ENCODE measurements at places on chromosomes 7 and 10.

GRCh38 chr10:91567815-91568214 lies 65.1 kb downstream of the PPP1R3C start:
- no peak for DNase-seq

DNA sequence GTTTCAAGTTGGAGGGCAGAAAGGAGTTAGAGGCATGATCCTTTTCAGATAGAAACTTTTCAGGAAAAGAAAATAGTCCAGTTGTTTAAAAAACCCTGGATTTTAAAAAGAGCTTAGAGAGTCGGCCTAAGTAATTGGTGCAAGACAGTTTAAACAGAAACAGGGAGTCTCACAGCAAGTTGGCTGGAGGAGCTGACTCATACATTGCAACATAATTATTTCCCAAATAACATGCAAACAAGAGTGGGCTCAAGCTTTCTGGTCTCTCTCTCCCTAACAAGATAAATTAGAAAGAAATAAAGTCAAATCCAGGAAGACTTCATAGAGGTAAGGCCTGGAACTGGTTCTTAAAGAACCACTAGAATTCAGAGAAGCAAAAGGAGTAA lies 100.3 kb upstream of the AGBL3 start:
- DNase-seq, result no peak

DNA sequence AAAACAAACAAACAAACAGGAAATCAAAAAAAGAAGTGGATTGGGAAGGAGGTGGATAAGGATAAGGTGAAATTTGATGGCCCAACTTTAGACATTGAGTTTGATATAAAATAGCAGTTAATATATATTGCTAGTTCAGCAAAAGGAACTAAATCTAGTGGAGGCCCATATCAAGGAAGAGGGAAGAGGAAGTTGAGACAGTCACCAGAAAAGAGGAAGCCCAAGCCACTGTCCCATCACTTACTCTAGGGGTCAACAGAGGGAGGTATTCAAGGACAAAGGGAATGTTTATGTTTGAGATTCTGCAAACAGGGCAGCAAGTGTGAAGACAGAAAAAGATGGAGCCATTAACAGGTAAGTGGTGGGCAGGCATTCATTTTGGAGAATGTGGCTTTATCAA lies 3.7 kb downstream of the LAMTOR4 start:
- DNase-seq, result no peak

GRCh38 chr10:4635388-4635787 lies 190.6 kb upstream of the AKR1E2 start:
- DNase-seq, result no peak

GRCh38 chr7:50706469-50706937 lies 76.2 kb downstream of the GRB10 start:
- no peak for DNase-seq

GRCh38 chr10:98293550-98294269 lies 25.7 kb upstream of the LOXL4 start:
- no peak for DNase-seq

DNA sequence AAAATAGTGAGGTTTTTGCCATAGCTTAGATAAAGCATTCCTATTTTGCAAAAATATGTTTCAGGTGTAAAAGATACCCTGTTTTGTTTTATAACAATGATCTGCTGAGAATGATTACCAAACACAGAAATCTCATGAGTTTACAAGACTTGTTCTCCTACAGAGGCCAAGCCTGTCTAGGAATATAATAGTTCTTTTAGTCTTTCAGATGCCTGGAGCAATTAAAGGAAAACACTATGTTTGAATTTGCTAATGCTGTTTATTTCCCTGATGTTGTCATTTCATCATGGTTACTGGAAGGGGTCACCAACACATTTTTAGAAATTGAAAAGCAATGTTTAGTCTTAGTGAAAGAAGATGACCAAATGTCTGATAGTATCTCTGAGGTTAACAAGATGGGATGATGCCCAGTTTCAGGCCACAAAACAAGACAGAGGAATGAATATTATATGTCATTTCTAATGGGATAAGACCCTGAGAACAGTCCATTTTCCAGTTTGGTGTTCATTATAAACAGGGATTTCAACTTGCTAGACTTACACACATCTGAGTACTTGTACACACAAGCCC lies 559.9 kb downstream of the INHBA start:
- DNase-seq, result no peak

DNA sequence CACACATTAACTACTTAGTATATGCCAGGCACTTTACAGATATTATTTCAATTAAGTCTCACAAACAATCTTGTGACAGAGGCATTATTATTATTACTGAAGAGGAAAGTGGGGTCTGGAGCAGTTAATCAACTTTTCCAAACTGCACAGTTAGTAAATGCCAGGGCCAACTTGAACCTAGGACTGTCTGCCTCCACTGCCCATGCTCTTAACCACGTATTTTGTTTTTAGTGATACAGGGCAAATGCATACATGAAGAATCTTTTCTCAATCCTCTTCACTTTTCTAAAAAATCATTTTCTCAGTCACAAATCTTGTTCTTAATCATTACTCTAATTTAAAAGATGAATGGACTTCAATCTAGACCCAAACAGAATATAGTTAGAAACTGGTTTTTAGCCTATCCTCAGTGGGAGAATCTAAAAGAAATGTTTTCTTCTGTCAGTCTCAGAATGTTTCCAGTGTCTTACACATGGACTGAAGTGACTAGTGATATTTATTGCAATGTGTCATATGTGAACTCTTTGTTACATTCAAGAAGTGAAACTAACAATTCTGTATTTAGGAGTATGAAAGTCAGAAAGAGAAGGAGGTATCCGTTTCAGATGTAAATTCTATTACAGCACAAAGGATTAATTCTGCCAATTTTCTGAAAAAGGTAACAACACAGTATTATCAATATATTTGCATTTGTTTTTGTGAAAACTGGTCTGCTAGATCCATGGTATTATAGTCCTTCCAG lies 55.5 kb upstream of the CCNJ start:
- DNase-seq, result no peak

Measured in D721Med (cell line).